ENCODE measurements at places on chromosomes 5 and 9.

DNA sequence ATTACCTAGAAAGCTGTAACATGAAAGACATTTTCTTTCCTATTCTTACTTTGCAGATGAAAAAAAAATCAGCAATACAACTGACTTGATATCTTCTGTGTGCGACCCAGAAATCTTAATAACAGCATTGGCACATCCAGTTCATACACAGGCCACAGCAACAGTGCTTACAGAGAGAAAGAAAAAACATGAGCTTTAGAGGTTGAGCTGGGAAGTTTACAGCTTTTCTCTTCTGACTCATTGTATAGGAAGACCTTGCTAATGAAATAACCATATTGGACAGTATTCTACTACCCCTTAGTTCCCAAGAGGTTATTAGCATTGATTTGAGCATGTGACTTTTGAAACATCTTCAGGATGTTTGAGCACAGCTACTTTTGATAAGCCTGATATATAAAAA is 1033.4 kb upstream of the DMAC1 start:
- DNase-seq = no peak

GRCh38 chr5:107563959-107564544 is 106.7 kb downstream of the EFNA5 start:
- DNase-seq = no peak

DNA sequence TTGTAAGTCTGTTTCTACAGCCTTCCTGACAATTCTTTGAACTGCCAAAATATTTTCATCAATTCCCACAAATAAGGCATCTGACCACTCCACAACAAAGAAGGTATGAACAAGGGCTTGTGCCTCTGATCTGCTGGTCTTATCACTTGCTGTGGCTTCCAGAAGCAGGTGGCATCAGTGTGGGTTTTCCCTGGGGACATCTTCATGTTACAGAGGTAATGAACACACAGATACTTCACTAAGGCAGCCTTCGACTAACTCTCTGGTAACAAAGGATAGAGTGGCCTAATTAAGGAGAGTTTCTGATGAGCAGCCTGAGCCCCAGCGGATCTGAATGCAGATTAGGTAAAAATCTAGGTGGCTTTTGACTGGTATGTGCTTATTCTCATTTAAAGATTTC is 15.2 kb upstream of the ERAP2 start:
- no peak for DNase-seq

- DNase-seq = no peak
Measured at GRCh38 chr5:159906463-159906862, 9.8 kb upstream of the ADRA1B start.

DNA sequence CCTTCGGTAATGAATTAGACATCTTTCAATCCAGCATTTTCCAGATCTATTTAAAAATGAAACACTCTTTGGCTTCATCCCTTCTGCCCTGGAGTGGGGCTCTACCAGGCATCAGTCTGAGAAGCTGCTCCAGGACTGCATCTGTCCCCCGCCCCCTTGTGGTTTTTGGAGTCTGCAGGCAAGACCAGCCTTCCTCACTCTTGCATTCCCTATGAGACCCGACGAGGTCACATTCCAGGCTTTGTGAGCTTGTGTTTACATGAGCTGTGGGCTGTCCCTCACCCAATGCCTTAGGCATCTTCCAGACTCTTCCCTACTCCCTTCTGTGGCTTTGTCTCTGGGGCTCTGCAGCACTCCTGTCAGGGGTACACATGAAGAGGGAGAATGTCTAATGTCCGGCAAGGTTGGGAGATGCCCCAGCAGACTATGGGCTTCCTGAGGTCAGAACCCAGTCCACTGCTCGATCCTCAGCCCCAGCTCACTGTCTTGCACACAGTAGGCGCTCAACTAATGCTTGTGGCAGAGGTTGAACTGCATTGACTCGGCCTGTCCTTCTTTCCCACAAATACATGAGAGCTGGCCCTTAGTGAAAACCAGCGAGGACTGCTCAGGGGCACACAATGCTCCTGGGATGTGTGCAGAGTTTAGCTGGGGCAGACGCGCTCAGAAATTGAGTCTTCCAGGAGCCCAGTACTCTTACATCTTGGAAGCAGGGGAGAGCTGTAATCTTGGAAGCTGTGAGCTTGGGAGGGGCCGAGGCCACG is 11.7 kb upstream of the GADD45G start:
- no peak for DNase-seq

- DNase-seq = no peak
Measured at GRCh38 chr5:150596826-150597225, 43.6 kb upstream of the SYNPO start.

DNA sequence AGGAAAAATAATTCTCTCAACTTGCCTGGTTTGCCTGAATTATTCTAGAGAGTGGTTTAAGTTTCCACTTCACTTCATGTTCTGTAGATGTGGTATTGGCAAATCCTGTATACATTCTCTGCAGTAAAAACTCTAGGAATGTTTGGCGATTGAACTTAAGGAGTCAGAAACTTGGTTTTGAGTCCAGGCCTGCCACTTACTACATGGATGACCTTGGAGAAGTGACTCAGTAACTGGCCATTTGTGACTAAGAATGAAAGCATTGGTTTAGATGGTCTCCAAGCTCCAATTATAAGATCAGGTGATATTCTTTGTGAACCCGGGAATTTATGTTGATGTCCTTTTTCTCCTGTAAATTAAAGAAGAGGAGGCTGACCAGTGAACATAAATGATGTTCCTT is 233.8 kb downstream of the GAS1 start:
- no peak for DNase-seq

DNA sequence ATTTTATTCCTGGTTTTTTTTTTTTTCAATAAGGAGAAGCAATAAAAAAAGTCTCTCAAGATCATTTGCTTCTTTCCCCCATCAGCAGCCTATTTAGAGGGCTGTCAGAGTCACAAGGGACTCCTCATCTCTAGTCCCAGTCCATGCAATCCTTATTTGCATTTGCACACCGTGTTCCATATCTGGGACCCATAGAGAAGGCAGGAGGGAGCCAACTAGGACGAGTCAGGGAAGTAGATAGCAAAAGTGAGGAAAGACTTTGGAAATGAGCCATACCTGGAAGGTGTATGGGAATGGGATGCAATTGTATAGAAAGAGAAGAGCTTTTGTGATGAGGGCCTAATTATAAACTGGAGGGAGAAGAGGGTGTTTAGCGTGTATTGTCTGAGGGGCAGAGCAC is 160.0 kb downstream of the PIK3R1 start:
- no peak for DNase-seq

Measured in activated CD4-positive, alpha-beta T cell treated with anti-CD3 and anti-CD28 coated beads for 36 hours (primary cell).